Sciatic nerve (tissue), 2 donors: ENCODE measurements at places on chromosomes 6 and 20.

GRCh38 chr6:116545651-116546050 lies at the start of gene TRAPPC3L:
TSS of gene TRAPPC3L (minus strand) at chr6:116545684. CDS start at chr6:116545514, 170 bp downstream.
- DNase-seq, result no peak

- DNase-seq, result no peak
Measured at GRCh38 chr20:38304845-38305447, 990 bp downstream of the BPI start.

GRCh38 chr6:44227148-44227793 lies 3.9 kb downstream of the SLC29A1 start:
- DNase-seq, result peak; percentile 61

DNA sequence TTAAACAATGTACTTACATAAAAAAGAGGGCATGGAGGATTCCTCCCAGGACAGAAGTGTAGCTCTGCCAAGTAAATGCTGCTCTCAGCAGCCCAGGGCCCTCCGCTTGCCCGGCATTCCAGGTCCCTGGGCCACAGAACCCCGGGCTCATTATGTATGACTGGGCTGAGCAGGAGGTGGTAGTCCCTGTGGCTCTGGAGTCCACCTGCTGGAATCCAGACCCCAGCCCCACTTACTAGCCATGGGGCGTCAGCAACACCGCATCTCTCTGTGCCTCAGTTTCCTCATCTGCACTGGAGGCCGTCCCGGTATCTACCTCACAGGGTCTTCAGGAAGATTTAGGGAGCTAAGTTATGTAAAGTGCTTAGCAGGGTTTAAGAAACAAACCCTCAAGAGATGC lies 55.4 kb downstream of the PSMG4 start:
- peak; percentile 21 for DNase-seq

DNA sequence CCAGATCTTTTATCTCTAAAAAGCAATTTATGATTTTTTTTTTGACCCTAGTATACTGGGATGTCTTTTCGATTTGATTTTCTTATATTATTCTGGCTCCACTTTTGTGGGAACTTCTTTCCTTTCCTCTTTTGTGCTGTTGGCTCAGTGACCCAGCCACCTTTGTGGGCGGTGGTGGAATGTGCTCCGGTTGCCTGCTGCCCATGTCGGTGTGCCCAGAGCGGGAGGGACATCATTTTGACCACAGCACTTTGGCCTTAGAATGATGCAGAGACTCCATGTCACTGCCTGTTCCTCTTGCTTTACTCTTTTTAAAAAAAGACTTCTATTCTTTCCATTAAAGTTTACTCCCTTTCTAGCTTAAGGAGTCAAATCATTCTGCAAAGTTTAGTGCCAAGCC lies 198.0 kb downstream of the FARS2 start:
- no peak for DNase-seq
